SJSA1 (cell line): ENCODE measurements at places on chromosomes 4 and X. TPM values are rescaled to one million over a fixed set of nuclear protein-coding genes. Genes with fewer than 3 reads are reported as not detected.

INPP4B gene
- 0.69 and 3.4 TPM in 2 replicates for total RNA-seq

ADH1A gene
- total RNA-seq, result not detected in 2 replicates

TBX22 gene
- not detected in 2 replicates for total RNA-seq

OPRPN gene
- total RNA-seq, result not detected in 2 replicates

MAGEC3 gene
- total RNA-seq, result not detected in 2 replicates

MAGEA2B gene
- total RNA-seq, result not detected in 2 replicates

BEX2 gene
- total RNA-seq, result not detected in 2 replicates

TRIM60 gene
- not detected in 2 replicates for total RNA-seq

- DNase-seq, result peak; percentile 76
Observed at GRCh38 chrX:100768679-100769338, 36.9 kb upstream of the SYTL4 start.

DNA sequence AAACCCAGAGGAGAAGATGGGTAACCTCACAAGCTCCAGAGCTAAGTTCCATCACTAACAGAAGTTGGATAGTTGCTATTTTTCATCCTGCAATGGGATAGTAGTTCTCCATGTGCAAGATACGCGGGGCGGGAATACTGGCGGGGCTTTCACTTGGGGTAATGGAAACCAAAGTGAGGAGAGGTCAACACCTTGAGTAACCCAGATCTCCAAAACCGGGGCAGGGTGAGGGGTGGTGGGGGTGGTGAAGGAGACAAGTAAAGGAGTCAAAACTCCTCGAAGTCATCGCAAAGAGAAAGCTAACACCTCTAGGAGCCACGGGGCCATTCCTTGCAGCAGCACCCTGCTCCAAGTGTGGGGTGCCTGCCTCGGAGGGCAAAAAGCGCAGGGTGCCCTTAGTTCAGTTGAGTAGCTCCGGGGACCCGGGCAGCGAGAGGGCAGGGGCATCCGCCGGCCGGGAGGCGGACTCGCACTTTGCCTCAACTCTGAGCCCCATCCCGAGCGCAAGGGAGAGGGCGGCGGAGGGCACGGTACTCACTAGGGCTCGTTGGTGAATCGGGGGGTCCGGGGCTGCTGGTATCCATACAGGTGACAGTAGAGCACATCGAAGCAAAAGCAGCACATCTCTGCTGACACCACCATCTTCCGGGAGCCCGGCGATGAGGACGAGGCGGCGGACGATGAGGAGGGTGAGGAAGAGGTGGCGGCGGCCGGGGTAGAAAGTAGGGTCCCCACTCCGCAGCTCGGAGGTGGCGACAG, 645 bp downstream of the AMMECR1 start:
- DNase-seq, result peak; percentile 23

DNA sequence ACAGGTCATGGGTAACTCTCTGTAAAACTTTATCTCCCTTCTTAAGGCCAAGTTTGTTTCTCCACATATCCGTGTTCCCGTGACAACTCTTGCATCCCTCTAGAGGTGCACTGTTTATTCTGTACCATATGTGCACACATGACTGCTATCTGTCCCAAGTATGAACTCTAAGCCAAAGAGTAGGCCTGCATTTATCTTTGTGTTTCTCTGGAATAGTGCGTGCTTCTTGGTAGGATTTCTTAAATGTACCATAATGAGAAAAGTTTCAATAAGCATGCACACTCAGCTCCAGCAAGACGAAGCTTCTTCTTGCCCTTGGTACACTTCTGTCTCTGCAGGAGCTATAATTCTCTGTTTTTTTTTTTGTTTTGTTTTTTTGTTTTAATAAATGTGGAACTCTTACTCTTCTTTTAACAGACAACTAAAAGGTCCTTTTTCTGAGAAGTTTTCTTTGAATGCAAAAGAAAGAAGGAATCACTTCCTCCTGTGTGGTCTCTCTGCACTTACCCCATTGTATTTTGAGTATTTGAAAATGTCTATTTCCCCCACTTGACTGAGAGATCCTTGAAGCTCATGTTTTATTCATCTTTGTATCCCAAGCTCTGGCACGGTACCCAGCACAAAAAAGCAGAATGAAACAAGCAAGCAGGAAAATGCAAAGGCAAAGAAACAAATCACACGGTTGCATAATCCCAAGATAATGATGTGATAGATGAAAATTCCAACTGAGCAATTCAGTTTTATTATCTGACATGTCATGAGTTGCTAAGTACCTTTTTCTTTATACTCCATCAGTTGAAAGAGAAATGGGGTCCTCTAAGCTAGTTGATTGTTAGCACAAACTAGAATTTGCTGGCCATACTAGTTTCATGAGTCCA, 521.9 kb upstream of the BOD1L1 start:
- DNase-seq, result no peak

DNA sequence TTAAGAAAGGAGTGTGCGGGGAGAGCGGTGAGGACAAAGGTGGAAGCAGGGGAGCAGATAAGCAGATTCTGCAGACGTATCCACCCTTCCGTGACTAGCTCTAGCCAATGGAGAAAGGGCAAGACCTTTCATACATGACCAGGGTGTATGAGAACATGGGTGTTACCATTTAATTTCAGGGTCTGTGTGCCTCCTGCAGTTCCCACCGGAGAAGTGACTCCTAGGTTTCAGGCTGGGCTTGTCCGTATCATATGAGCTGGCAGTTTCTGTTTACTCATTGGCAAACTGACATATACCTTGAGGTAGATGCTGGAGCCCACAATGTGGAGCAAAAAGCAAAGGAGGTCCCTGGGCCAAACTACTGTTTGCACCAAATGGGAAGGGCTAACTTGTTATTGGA, 6.8 kb downstream of the RBM47 start:
- DNase-seq, result no peak

DNA sequence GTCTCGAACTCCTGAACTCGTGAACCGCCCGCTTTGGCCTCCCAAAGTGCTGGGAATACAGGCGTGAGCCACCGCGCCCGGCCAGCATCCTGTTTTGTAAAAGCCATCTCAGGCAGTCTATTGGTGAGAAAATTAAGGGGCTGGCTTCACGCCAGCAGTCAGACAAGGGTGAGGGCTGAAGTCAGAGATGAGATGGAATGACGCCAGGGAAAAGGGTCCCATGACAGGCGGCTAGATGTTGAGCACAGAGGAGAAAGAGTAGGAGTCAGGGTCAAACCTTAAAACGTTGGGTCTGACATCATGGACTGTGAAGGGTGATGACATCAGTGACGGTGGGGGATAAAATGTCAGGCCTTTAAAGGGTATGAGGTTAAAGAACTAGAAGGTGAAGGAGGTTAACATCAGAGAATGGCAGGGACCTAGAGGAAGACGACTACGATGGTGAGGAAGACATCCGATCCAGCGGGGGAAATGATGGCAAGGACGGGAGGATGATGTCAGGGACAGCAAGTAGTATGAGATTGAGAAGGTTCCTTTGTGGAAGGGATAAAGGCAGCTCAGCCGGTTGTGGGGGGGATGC, 504 bp upstream of the RBM3 start:
- DNase-seq, result no peak

DNA sequence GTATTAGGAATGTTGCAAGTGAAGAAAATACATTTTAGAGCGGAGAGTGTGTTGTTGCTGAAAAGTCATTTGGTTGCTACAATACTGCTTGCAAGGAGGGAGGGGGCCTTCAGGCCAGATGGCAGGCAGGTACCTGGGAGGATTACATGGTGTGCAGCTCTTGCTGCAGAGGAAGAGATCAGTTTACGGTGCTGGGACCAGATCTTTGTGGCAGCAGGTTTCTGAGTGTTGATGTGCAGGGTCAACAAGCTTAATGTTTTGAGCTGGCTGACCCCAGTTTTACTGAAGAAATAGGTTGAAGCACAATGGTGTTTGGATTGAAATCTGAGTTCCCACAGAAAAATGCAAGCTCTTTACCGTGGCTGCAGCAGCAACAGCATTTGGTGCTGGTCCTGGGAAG, 96.4 kb upstream of the DDIT4L start:
- DNase-seq, result no peak

DNA sequence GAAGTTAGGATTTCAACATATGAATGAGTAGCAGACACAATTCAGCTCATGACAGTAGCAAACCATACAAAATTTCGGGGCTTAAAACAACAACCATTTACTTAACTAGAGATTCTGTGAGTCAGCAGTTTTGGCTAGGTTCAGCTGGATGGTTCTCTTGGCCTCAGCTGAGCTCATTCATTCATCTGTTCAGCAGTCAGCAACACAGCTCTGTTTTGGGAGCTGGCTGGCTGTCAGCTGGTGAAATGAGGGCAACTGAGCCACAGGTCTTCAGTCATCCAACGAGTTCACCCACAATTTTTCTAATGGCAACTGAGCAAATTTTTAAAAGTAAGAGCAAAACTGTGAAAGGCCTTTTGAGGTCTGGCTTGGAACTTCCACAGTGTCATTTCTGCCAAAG, 2005.1 kb upstream of the AGA start:
- DNase-seq, result no peak

DNA sequence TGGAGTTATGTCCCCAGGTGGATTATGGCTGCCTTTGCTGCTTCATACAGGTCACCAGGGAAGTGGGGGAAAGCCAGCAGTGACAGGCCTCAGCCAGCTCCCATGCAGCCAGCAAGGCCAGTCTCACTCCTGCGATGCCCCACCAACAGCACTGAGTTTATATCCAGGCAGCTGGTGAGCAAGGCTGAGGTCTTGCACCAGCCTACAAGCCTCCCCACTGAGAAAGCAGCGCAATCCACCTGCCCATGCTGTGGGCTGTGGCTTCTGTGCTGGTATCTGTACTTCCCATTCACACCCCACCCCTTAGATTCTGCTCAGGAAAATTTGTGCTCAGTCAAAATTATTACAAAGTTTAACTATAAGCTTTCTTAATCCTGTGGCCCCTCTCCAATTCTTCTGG, 153.5 kb downstream of the HHIP start:
- no peak for DNase-seq
